ENCODE measurements at places on chromosomes 5 and 9. TPM values are rescaled to one million over a fixed set of nuclear protein-coding genes. Genes with fewer than 3 reads are reported as not detected.

The GMCL2 gene
- total RNA-seq: not detected

The LAMC3 gene
- 25.5 TPM for total RNA-seq

DNA sequence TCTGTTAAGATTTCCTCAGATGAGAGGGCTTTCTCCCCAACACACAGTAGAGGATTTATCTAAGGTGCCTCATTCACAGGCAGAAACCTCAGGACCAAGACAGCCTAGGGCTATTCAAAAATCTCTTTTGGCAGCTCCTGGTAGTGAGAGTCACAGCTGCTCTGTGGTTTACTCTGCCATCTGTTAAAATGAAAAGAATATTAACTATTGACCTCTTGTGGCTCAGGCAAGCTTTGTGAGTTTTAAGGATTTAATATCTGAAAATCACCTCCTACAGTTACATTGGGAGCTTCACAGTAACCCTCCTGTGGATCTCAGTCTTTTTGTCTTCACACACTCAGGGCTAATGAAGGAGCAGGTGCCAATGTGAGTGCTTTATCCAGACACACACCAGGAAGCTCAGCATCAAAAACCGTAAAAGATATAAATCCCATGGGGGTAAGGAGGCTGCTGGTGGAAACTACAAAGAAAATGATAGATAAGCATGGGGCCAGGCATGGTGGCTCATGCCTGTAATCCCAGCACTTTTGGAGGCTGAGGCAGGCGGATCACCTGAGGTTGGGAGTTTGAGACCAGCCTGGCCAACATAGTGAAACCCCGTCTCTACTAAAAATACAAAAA lies 29.7 kb downstream of the PPP1R2B start:
- DNase-seq: no peak

The ADAMTS19 gene
- 0.12 TPM for total RNA-seq

- DNase-seq: no peak
These were observed 22.7 kb downstream of the GRIA1 start for GRCh38 chr5:153513156-153513555.

DNA sequence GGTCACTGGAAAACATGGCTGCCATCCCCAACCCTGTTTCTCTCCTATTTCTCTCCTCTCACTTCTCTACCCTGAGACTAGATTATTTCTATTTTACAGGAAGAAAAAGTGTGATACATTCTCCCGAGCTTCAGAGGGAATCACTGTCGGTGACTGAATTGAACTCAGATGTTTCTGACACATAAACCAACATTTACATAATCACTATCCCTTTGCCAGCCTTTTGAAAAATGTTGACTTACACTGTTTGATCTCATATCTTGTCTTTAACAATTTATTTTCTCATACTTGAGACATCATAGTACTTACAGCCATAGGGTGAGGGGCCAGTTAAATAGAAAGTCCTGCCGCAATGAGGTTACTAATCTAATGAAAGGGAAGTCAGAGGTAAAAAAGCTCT lies 25.1 kb upstream of the PPP2CA start:
- DNase-seq: no peak

DNA sequence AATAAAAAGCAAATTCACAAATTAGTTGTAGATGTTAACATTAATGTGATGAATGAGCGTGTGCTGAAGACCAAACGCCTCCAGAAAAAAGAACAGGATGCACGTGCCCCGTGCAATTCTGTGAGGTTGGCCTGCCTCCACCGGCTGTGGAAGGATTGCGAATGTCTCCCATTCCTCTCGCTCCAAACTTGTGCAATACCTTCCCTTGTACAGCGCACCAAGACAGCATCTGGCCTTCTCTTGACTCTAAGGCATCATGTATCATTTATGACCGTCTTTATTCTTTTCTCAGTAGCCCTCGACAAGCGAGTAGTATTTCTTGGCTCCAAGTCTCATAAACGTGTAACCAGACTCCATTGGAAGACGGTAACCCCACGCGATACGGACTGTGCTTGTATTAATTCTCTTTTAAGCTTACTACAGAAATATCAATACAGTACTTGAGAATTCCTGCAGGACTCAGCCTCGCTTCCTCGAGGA lies 1.5 kb upstream of the TESK1 start:
- no peak for DNase-seq

The ADAMTS16 gene
- 0.29 TPM for total RNA-seq

DNA sequence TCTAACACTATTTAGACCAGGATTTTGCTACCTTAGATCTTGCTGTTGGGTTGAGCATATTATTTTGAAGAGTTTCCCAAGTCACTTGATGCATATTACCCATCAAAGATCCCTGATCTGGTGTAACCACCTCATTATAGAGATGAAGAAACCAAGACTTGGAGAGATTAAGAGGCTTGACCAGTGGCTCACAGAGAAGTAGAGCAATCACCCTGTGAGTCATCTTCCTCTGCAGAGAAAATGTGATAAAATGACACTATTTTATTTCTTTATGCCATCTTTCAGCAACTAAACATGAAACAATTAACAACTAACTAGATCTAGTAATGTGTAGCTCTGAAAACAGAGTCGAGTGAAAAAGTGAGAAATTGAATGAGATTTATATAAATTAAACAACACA lies 76.1 kb downstream of the KIF4B start:
- no peak for DNase-seq

GRCh38 chr5:147863454-147864158 lies 14.9 kb upstream of the SCGB3A2 start:
- DNase-seq: peak; percentile 12

GRCh38 chr5:119743927-119744326 lies 114.6 kb downstream of the FAM170A start:
- DNase-seq: no peak

DNA sequence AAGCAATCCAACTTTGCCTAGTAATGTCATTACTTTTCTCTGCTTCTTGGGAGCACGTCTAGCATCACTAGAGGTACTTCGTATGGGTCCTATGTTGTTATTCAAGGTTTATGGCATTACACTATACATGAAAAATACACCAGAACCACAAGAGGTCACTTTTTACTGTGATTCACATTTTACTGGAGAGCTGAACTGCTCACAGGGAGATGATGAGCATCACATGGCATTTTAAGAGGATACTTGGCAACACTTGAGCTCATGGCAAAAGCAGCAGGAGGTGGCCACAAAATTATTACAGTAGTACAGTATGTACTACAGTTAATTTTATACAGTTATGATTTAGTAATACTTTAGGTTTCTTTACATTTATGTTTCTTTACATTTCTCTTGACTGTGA lies 223.4 kb downstream of the PARP8 start:
- no peak for DNase-seq

The AFF4 gene
- 75.2 TPM for total RNA-seq

DNA sequence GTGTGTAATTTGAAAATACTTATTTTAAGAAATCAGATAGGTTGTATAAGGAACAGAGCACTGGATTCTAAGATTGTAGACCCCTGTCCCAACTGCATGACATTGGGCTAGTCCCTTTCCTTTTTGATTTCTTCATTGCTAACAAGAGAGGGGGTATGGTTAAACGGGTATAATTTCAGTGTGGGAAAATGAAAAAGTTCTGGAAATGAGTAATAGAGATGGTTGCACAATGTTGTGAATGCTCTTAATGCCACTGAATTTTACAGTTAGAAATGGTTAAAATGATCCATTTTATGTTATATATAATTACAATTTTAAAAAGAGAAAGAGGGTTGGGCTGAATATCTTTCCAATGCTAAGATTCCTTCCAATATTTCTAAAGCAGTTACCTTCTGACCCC lies 103.3 kb upstream of the LHFPL2 start:
- DNase-seq: no peak
